ENCODE measurements at places on chromosomes 4 and X.

DNA sequence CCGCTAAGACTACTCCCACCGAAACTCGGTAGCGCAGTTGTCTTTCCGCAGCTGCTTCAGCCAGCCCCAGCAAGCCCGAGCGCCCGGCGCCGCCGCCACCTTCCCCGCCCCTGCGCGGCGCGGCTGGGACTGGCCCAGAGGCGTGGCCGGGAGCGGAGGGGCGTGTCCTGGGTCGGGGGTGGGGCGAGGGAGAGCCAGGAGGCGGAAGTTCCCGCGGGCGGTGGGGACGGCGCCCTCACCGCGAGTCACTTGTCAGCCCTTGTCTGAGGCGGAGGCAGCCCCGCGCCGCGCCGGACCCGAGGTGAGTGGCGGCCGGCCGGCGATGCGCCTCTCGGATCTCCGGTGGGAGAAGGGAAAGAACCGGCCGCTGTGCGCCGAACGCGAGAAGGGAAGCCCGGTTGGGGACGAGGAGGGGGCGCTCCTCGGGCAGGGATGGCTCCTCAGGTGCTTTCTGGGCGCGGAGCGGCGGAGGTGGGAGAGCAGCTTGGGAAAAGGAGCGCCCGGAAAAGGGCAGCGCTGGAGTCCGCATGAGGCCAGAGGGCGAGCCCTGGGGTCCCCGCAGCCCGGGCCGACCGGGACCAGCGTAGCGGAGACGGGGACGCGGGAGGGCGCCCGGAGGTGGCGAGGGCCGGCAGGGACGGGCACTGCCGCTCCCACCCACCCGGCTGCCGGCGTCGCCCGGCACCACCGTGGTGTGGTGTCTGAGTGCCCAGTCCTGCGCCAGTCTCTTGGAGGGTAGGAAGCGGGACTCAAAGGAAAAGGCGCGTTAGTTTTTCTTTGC lies at the start of gene PDLIM5:
PDLIM5 (plus strand) TSS at position 248 of the 781 bp plus-strand sequence. CDS start 3,347 bp downstream, outside the sequence.
- DNase-seq = peak; percentile 83

DNA sequence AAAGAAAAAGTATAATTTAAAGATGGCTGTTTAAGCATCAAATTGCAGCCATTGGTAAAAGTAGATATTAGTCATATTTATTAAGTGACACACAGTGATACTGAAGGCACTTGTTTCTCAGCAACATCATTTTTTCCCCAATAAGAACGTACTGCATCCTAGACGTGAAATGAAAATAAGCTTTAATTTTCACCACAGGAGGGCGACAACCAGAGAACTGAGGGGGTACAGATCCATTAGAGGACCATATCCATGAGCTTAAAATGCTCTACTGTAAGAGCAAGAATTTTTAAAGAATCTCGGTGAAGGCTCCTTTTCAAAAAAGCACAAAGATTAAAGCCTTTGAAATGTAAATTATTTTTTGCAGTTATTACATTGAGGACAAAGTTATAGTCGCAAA lies 33.4 kb downstream of the FRG1 start:
- DNase-seq = no peak

DNA sequence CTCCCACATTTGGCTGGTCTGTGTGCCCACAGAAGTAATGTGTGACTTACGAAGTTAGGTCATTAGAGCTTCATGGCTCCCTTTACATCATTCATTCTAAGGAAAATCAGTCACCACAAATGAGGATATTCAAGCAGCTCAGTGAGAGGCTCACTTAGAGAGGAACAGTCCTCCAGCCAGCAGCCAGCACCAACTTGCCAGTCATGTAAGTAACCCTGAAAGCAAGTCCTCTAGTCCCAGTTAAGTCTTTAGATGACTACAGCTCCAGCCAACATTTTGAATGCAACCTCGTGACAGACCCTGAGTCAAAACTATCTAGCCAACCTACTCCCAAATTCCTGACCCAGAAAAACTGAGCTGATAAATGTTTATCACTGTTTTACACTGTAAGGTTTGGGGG lies 71.3 kb downstream of the LRBA start:
- DNase-seq = no peak

- DNase-seq = no peak
Observed at GRCh38 chr4:100695871-100696270, 178.0 kb upstream of the EMCN start.

- DNase-seq = no peak
Observed at GRCh38 chr4:185082561-185082960, 60.5 kb upstream of the SLC25A4 start.

GRCh38 chr4:10721616-10722015 lies 37.0 kb upstream of the CLNK start:
- DNase-seq = no peak

- DNase-seq = no peak
Observed at GRCh38 chrX:53990171-53990570, 54.1 kb downstream of the PHF8 start.

- DNase-seq = no peak
Observed at GRCh38 chr4:117560329-117560728, 474.0 kb upstream of the NDST3 start.

GRCh38 chrX:19823031-19823430 lies 64.4 kb downstream of the SH3KBP1 start:
- no peak for DNase-seq

DNA sequence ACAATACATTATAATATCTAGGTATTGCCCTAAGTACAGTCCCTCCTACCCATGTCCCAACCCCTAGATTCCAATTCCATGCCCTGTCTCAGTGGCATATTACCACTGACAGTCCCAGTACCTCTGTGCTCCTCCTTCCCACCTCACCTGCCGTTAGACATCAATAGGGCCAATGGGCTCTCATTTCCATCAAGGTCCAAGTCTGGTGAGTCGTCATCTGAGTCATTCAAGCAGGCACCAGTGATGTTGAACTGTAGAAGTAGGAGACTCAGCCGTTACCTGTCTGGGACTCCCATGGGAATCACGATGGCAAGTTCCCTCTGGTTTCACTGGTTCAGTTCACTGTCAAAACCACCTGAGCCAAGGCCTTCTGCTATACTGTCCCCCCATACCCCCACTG lies 51.7 kb downstream of the PHF8 start:
- no peak for DNase-seq

GRCh38 chr4:146959692-146960091 lies 14.0 kb upstream of the TTC29 start:
- DNase-seq = no peak

- DNase-seq = no peak
Observed at GRCh38 chr4:169649545-169650226, 29.3 kb downstream of the CLCN3 start.

GRCh38 chr4:18512718-18513117 lies 491.2 kb upstream of the LCORL start:
- DNase-seq = no peak

DNA sequence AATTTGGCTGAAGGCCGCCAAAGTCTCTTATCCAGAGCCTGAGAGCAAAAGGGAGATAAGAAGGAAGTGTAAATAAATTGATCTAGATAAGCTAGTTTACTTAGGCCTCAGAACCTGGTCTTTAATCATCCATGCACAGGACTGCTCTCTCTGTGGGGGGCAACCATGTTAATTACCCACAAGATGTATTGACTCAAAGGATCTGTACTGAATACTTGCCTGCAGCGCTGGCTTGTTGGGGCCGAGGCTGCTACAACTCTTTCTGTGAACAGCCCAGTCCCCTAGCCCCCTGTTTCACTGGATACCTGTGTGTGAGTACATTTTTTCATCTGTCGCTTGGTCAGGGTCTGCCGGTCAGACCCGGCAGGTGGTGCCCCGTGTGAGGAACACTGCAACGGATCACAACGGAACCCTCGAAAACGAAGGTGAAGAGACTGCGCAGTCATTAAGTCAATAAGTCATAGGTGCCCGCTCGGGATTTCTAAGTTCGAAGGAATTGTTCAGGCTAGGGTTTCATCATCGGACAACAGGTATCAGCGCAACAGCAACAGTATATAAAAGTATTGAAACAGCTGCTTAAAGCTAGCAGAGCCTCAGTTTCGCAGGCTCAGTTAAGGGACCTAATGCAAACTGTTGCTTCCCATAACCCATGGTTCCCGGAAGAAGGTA lies 8.3 kb downstream of the MAGEA11 start:
- DNase-seq = no peak

GRCh38 chr4:116838609-116839008 lies 246.8 kb downstream of the TRAM1L1 start:
- DNase-seq = no peak

GRCh38 chr4:164771088-164771487 lies 17.2 kb downstream of the SMIM31 start:
- DNase-seq = no peak

- peak; percentile 58 for DNase-seq
Observed at GRCh38 chr4:10179957-10180602, 63.5 kb upstream of the WDR1 start.

DNA sequence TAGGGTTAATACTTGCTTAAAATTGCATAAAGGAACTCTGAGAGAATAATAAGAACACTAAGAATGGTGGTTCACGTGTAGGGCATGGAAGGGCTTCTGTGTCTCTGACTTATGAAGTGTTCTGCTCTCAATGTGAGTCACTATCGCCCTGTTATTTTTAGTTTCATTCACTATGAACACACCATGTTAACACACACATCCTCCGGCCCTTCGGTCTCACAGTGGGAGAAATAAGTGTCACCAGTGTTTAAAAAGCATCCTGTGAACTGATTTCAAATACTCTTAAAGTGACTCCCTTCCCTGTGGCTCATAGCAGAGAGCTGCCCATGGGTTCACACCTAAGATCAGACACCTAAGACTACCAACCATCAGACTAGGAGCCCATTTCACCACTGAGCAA lies 33.8 kb upstream of the FGFBP2 start:
- peak; percentile 12 for DNase-seq

DNA sequence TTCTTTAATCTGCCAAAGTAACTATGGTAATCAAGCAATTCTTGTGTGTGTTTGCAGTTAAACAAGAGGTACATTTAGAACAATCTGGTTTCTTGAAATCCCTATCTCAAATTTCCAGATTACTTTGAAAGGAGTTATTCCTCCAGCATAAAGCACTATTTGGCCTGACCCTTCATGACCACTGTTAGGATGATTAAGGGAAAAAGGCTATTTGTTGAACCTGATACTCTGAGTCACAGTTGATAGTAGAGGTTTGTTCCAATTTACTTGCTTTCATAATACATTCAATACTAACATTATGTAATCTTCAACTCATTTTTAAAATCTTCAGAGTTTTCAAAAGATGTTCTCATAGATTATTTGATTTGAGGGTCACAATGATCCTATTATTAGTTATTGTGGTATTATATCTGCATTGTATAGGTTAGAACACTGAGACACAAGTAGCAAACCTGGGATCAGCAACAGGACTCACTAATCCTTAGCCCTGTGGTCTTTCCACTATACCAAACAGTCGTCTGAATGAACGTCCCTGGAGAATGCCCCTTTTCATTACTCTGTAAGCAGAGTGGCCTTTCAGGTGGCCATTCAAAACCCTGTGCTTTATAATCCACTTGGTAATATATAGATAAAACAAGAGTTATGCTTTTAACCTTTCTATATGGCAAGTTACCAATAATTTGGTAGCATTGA lies 8.1 kb upstream of the NDST4 start:
- no peak for DNase-seq

DNA sequence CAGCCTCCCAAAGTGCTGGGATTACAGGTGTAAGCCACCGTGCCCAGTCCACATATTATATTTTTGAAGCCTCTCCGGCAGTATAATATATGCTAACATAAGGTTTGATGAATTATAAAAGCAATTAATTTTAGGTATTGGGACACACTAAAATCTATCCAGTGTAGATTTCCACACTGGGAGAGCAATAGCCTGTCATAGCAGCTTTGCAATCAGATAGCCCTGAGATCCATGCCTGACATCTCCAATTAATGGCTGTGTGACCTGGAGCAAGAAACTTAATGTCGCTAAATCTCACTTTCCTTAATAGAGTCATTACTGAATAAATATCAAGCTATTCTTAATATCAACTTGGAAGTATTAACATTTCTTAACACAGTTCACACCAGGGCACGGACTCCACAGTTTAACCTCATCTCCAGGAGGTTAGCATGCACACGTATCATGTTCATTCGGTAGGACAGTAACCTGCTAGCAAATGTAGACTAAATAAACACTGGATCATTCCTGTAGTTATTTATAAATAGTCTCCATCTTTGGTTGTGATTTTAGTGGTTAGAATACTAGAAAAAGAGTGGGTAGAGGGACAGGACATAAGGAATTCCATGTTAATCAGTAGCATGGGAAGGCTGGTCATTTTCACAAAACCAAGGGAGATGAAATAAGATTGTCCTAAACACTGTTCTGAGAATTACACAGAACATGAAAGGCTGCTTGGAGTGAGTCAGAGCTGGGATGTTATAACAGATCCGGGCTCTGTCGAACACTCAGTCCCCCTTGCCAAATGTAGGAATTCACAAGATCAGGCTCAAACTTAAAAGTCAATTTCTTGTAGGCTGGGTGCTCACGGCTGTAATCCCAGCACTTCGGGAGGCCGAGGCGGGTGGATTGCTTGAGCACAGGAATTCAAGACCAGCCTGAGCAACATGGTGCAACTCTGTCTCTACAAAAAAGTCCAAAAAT lies 254.7 kb downstream of the PALLD start:
- DNase-seq = peak; percentile 51

DNA sequence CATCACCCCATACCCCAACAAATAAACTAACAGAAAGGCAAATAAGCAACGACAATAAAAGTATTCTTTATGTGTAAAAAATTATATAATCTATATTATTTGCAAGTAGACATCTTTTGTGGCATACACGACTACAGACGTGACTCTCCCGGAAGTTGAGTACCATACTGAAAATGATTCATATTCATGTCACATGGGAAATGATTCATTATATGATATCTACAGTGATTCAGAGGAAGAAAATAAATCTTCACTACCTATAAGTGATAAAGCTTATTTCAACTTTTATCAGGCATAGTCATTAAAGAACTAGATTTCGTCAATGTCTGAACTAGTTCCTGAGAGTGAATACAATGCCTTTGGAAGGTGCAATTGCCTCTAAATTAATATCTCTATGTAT lies 4.6 kb upstream of the ANTXR2 start:
- DNase-seq = no peak

DNA sequence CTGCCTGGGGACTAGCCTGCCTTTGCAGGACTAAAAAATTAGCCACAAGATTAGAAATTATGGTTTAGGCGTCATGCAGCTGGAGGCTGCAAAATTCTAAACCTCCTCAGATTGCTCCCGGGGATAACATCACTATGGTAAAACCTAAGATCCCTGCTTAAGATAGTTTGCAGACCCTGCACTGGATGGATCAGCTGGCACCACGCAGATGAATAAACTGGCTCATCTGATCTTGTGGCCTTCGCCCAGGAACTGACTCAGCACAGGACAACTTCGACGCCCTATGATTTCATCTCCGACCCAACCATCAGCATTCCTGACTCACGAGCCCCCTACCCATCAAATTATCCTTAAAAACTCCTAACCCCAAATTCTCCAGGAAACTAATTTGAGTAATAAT lies 482.4 kb downstream of the SPRY1 start:
- DNase-seq = no peak
